HFF-Myc (cell line): ENCODE measurements at places on chromosomes 5 and 9.
A peak's percentile ranks its signal among the peaks of the same experiment; 100 is the strongest.

- no peak for DNase-seq
These were observed 102.5 kb downstream of the PDE6A start for GRCh38 chr5:149841851-149842793.

DNA sequence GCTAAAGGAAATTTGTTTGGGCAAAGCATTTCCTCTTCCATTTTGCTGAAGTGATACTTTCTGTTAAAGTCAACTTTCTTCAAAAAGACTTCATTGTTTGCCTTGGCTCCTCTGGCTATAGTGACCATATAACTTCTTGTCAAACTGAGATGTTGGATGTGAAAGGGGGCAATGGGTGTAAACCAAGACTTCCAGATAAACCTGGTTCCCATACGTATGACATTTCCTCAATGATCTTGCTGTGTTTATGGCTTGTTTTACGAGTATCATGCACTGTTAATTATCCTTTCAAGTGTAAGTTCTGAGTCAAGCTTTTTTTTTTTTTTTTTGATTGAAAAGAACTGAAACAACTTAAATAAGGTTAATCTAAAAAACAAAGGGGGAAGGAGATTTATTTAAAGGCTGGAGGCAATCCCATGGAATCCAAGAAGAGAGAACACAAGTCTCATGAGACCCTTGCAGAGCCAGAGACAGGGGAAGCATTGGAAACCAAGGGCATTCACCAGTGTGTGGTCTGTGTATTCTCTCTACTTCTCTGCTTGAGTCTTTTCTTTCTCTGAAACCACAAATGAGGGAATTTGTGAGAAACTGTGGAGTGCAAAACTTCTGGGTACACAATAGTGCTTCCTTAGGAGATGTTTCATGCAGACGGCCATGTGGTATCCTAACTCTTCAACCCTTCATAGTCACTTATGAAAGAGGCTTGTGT lies 335.3 kb downstream of the RAB3C start:
- no peak for DNase-seq

DNA sequence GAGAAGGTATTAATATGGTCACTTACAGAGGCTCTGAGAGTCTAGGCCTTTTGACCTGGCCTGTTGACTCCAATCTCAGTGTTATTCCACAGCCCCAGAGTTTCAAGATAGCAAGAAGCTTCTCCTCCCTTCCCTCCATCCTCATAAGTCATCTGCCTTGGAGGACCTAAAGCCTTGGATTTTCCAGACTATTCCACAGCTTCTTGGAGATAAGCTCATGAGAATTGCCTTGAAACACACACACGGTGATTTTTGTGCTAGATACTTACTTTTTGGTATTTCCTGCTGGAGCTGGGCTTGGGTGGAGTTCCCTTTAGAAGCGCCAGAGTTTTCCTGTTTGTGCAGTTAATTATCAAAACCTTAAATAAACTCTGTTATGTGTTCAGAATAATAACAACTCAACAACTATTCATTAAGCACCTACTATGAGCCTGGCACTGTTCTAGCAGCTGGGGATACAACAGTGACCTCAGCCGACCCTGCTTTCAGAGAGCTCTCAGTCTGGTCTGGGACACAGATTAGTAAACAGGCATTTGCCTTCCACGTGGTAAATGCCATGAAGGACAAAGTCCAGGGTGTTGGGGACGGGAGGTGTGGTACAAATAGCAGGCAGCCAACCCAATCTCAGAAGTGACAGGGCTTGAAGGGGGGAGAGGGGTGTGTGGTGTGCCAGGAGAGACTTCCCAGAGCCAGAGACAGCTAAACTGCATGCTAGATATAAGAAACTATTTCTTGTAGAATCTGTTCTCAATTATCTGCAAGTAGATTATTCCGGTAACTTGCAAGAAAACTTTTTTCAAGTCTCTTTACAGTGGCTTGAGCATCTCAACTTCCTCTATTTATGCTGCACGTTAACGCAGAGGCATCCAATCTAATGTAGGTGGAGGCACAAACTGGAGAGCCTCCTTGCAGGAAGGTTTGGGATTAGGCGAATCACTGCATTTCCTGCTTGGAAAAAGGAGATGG lies 55.9 kb upstream of the KLF9 start:
- DNase-seq = peak; percentile 17

DNA sequence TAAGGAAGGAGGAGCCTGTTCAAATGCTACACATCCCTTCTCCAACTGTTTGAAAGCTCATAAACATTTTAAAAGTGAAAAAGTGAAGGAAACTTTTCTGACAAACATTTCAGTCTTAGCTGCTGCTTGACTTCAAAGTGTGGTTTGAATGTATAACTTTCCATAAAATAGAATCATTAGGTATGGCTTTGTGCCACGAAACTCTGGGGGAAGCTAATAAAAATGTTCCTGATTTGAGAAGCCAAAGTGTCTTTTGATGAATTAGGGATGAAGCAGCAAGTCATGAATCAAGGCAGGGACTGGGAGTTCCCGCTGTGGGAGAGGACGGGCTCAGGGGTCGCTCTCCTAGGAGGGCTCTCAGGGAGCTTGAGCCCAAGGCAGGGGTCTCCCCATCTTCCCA lies 15.3 kb downstream of the MVB12B start:
- DNase-seq = no peak

DNA sequence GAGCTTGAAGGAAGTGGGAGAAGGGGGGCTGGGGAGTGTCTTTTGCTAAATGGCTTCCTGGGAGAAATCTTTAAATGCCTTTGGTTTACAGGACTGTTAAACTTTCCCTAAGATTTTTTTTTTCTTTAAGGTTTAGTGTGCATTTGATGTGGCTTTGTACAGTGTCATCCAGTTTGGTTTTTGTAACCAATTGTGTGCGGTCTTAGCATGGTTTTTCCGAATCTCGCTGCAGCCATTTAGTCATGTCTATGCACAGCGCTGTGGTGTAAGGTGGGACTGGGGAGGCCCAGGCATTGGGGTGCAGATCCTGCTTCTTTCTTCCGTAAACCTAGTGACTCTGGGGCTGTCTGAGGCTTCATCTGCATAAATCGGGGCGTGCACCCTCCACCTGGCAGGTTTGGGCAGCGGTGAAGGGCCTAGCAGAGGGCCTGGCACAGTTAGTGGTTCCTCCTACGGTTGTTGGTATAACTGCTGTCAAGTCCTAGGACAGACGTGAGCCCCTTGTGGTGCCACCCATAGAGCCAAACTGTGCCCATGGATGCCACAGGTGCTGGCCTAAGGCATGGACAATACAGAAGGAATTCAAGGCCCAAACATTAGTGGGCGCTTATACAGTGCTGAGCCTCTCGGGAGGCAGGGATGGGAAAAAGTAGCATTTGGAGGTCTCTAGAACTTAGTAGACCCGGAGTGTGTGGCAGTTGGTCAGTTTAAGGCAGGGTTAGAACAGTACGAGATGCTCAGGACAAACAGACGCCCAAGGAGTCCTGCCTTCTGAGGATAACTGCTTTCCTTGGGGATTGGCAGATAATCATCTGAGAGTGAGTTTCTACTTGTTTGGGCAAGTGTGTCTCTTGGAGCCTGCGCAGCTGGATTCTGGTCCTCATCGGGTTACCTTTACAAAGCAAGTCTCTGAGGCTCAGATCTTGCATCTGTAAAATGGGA lies 1.5 kb downstream of the PRRC2B start:
- DNase-seq = no peak

DNA sequence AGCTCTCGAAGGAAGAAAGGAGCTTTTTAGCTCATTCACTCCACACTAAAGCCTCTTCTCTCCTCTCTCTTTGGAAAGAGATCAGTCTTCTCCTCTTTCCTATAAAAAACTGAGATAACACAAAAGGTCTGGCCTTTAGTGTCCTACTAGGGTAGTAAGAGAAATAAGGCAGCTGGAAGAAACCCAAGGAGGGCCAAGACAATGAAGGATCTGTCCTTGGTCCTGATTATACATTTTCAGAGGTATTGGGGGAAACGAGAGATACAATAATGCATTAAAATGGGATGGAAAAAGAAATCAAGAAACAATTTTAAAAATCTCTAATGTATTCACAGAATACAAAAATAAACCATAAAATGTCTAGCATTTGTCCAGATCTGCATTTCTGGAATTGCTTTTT lies 184.0 kb downstream of the SLF1 start:
- DNase-seq = no peak

- peak; percentile 41 for DNase-seq
These were observed 23.3 kb downstream of the CAVIN4 start for GRCh38 chr9:100601216-100601615.

DNA sequence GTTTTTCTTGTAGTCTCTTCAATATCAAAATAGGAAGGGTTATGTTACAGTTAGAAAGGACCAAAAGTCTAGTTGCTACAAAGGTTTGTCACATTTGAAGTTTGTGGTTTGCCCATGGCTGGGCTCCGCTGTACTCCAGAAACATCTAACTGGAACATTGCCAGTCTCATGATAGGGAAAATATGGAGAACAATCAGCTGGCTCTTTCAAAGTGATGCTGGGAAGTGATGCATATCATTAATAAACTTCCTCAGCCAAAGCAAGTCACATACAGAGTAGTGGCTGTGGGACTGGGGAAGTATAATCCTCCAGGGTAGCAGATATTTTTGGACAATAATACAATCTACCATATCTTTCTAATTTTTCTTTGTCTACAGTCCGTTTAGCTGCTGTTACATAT lies 8.8 kb downstream of the BTF3 start:
- no peak for DNase-seq

DNA sequence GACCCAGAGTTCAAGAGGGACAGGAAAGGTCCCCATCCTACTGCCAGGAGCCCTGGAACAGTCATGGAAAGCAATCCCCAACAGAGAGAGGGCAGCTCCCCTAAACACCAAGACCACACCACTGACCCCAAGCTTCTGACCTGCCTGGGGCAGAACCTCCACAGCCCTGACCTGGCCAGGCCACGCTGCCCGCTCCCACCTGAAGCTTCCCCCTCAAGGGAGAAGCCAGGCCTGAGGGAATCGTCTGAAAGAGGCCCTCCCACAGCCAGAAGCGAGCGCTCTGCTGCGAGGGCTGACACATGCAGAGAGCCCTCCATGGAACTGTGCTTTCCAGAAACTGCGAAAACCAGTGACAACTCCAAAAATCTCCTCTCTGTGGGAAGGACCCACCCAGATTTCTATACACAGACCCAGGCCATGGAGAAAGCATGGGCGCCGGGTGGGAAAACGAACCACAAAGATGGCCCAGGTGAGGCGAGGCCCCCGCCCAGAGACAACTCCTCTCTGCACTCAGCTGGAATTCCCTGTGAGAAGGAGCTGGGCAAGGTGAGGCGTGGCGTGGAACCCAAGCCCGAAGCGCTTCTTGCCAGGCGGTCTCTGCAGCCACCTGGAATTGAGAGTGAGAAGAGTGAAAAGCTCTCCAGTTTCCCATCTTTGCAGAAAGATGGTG lies 31.6 kb downstream of the CD180 start:
- no peak for DNase-seq

- peak; percentile 12 for DNase-seq
These were observed 172.3 kb upstream of the GNA14 start for GRCh38 chr9:77820293-77820954.

DNA sequence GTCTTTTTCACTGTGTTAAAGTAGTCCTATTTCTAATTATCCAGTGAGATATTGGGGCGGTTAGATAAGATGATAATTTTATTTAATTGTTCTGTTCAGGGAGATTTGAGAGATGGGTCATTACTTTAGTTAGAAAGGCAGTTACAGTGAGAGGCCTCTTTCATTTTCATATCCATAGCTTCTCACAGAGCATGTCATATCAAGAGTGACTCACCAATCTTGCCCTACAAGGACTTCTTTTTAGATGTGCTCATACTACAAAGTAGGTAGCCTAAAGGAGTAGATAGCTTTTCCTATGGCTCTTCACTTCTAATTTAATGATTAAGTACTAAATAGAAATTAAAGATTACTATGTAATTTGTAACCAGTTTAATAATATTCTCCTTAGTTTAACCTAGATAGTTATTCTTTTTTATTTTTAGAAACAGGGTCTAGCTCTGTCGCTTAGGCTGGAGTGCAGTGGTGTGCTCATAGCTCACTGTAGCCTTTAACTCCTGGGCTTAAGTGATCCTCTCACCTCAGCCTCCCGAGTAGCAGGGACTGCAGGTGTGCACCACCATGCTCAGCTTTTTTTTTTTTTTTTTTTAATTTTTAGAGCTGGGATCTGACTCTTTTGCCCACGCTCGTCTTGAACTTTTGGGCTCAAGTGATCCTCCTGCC lies 71.0 kb downstream of the FER start:
- no peak for DNase-seq

GRCh38 chr5:171363846-171364245 lies 23.8 kb upstream of the NPM1 start:
- DNase-seq = no peak

GRCh38 chr9:32704343-32704742 lies 68.9 kb upstream of the TAF1L start:
- no peak for DNase-seq

DNA sequence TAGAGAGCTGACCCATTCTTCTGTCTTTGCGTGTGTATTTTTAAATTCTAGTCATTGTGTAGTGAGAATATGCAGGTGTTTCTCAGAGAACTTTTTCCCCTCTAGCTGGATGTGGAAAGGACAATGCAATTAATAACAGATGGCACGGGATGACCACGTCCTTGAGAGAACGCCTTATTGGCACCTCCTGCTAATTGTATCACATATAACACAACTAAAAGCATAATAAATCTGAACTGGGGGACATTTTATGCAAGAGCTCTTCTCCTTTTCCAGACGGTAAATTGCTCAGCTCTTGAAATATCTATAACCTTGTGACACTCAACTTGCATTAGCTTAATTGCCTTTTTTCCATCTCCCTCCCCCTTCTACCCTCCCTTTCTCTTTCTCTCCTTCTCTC lies 62.9 kb upstream of the IZUMO3 start:
- no peak for DNase-seq

DNA sequence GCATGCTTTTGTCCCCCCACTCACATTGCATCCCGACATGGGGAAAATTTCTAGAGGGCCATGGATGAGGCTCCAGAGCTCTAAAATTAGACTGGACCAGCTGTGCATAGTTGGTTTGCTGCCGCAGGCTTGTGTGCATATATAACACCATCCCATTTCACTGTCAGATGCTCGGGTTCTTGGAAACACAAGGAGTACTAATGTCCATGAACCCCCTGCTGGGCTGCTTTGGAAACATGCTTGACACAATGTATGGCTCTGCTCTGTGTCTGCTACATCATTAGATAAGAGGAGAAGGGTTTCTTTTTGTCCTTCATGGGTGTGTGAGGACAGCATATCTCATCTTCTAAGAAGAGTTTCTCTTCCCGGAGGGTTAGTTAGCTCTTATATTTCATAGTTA lies 292.1 kb upstream of the RORB start:
- DNase-seq = no peak

- DNase-seq = no peak
These were observed 52.9 kb upstream of the PTPDC1 start for GRCh38 chr9:94031380-94031779.

DNA sequence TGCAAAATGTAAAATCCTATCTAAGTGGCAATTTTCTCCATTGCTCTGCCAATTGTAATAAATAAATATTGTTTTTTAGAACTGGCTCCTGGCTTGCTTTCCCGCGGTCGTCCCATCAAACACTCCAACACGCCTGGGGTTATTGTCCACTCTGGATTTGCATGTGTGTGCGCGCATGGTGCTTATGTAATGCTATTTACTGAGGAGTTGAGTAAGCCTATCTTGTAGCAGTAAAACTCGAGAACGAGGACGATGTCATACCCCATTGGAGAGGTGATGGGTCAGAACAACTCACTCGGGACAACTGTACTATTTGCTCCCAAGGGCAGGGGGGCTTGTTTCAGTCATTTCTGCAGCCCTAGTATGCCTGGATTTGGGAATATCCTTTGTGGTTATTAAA lies 220.9 kb downstream of the PAX5 start:
- DNase-seq = no peak
